ENCODE measurements at places on chromosomes 12 and 14.
A peak's percentile ranks its signal among the peaks of the same experiment; 100 is the strongest.

DNA sequence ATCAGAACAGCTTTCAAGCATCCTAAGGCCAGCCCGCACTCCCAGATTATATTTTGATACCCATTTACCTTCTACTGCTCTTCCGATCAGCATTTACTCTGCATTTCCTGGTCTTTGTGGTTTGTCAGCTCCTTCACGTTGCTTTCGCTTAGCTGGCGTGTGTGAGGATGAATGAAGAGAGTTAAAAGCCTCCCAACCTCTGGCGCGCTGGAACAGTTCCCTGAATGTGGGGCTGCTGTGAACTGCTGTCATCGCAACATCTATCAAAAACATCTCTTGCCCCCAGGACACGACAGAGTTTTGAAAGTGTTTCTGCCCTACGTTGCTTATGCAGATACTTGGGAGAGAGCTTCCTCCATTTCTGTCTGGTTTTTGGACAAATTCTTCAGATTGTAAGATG is 129.2 kb downstream of the KCNA5 start:
- DNase-seq: no peak

GRCh38 chr14:89910691-89911009 is 43.9 kb downstream of the EFCAB11 start:
- no peak for DNase-seq

DNA sequence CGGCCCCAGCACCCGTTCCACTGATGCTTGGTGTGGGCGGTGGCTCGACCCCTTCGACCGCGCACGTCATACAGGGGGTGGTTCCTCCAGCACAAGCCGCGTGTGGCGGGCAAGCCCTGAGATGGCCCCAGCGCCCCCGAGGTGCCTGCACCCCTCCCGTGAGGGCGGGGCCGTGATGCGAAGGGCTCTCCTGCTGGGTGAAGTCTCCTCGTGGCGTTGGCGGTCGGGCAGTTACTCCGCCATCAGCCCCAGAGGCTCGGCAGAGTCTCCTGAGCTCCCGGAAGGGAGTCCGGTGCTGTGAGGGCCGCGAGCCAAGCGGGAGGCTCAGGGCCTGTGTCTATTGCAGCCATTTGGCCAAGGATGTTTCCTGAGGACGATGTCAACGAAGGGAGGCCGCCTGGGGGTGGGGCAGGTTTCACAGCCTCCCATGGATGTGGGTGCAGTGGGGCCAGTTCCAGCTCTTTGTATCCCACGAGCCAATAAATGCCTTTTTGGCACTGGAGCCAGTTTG is 78.1 kb upstream of the GALNT9 start:
- no peak for DNase-seq

- DNase-seq: no peak
Measured at GRCh38 chr14:104678346-104678745, 11.1 kb upstream of the INF2 start.

DNA sequence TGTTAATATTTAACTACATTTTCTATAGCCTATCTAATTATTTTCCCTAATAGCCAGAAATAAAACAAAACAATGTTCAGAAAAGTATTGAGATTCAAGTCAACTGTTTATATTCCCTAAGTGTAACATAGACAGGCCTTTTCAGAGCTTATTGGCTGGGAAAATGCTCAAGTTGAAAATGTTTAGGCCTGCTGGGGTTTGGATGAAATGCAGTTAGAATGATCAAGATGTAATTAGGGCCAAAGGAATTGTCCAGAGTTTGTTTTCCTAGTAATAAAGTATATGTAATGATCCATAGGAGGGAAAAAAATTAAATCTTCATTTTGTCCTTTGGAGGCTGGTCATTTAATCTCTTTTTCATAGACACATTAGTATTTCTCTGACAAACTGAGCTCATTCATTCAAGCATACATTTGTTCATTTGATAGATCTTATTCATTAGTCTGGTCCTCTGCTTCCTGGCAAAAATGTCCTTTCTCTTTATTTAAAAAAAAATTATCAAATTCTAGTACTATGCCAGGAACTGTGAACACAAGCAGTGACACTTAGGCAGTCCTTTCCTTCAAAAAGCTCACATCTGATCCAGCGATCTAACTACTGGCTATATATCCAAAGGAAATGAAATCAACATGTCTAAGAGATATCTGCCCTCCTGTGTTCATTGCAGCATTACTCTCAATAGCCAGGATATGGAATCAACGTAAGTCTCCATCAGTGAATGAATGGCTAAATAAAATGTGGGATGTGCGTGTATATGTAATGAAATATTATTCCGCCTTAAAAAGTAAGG is 40.1 kb upstream of the NEDD1 start:
- no peak for DNase-seq

GRCh38 chr12:2618291-2618995 is 176.3 kb upstream of the FKBP4 start:
- no peak for DNase-seq

DNA sequence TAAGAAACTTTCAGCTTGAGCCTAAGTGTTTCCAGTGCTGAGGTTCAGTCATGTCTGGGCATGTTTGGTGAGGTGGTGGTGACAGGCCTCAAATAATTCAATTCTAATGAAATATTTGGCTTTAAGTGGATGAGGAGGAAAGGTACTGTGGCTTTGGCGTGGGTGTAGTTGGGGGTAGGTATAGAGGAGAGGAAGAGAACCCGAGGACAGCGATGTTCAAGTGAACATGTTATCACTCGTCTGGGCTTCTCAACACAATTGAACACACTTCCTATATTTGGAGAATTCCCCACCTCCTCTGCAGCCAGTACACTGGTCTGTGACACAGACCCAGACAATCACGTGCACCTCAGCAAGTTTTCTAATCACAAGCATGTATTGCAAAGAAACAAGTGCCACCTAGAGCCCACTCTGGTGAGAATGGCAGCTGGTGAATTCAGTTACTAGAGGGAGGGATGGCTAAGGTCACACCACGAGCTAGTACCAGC is 53.0 kb downstream of the IFNG-AS1 start:
- DNase-seq: peak; percentile 40

- no peak for DNase-seq
Measured at GRCh38 chr12:132423820-132424645, 65.9 kb upstream of the FBRSL1 start.

DNA sequence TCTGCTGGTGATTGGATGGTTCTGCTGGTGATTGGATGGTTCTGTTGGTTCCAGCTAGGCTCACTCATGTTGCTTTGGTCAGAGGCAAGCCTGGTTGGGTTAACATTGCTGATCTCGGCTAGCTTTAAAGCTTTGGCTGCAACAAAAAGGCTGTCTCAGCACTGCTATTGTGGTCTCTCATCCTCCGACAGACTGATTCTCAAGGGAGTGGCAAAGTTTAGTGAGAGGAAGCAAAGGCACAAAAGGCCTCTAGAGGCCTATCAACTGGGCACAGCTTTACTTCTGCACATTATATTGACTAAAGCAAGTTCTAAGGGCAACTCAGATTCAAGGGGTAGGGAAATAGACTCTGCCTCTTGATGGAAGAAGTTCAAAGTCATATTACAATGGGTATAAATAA is 84.7 kb upstream of the LGR5 start:
- DNase-seq: no peak

- DNase-seq: no peak
Measured at GRCh38 chr14:23895480-23895879, 58.1 kb upstream of the DHRS4 start.

DNA sequence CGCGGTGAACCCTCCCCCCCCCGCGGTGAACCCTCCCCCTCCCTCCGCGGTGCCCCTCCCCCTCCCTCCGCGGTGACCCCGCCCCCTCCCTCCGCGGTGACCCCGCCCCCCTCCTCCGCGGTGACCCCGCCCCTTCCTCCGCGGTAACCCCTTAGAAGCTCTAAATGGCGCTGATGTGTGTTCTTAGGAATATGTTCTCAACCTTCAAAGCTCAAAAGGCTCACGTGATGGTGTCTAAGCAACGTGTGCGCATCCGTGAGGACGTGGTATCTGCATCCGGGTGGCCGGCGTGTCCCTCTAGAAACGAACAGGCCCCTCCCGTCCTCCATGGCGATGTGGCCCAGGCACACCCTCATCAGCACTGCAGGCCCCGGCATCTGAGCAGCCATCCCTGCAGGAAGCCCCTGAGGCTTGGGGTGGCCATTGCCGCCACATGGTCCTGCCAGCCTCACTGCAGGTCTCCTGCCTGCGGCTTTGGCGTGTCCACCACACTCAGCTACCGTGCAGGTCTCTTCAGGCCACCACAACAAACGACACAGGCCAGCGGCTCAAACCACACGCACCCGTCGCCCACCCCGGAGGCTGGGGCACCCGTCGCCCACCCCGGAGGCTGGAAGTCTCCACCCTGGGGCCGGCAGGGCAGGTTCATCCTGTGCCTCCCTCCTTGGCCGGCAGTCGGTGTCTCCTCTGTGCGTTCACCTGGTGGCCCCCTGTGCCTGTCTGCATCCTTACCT is 14.5 kb upstream of the FBRSL1 start:
- no peak for DNase-seq

DNA sequence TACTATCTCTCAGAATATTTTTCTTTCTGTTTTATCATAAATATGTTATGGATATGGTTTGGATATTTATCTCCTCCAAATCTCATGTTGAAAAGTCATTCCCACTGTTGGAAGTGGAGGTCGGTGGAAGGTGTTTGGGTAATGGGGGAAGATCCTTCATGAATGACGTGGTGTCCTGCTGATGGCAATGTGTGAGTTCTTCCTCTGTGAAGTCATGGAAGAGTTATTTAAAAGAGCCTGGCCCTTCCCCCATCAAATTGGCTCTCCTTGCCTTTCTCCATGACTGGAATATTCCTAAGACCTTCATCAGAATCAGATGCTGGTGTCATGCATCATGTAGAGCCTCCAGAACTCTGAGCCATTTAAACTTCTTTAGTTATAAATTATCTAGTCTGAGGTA is 1291.6 kb downstream of the FSCB start:
- no peak for DNase-seq

DNA sequence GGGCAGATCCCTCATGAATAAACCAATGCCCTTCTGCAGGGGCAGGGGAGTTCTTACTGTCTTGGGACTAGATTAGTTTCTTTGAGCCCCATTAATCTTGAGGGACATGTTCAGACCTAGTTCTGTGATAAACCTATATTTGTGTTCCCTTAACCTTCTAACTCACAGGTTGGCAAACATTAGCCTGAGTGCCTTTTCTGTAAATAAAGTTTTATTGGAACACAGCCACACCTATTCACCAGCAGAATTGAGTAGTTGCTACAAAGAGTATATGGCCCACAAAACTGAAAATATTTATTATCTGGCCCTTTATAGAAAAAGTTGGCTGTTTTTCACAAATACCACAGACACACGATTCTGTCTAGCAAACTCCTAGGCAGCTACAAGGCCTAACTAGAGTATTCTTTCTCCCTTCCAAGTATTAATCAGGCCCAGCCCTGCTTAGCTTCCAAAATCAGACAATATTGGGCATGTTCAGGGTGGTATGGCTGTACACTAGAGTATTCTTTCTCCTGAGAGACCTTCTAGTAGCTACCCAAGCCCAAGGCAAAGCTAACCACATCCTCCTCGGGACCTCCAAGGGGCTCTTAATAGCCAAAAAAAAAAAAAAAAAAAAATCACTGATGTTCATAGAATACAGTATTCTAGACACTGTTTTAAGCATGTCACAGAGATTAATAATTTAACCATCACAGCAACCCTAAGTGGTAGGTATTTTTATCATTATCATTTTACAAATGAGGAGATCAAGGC is 199.3 kb upstream of the PWP1 start:
- no peak for DNase-seq

- peak; percentile 86 for DNase-seq
Measured at GRCh38 chr12:6946033-6946919, 2.5 kb downstream of the C12orf57 start.

GRCh38 chr12:40993158-40993557 is 195.0 kb upstream of the PDZRN4 start:
- DNase-seq: no peak

DNA sequence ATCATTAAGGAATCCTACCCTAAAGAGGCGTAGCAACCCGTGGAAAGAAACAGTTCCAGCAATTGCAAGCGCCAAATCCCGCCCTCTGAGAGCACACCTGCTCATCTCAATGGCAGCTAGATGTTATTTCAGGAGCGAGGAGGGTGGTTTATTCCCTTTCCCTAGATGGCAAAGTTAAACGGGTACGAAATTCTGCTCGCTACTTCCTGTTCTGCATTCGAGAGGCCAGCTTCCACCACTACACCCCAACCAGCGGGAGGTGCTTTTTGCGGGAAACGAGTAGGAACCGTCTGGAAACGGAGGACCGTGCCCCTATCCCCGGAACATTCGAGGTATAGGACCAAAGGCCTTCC is 536 bp downstream of the VPS29 start:
- peak; percentile 50 for DNase-seq

DNA sequence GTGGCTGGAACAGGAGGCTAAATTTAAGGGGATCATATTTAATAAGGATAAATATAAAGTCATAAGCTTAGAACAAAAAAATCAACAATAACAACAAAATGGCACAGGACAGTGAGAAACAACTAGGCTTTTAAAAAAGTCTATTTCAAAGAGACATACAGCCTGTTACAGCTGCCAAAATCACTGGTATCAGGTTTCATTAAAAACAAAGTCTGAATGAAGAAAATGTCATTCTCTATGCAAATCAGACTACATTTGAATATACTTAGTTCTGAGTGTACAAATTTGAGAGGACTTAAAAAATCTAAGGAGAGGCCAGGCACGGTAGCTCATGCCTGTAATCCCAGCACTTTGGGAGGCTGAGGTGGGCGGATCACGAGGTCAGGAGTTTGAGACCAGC is 44.0 kb downstream of the TFCP2 start:
- DNase-seq: no peak

GRCh38 chr12:39383114-39383513 is 59.8 kb downstream of the KIF21A start:
- no peak for DNase-seq

GRCh38 chr14:20377171-20377570 is 33.7 kb downstream of the PARP2 start:
- no peak for DNase-seq

DNA sequence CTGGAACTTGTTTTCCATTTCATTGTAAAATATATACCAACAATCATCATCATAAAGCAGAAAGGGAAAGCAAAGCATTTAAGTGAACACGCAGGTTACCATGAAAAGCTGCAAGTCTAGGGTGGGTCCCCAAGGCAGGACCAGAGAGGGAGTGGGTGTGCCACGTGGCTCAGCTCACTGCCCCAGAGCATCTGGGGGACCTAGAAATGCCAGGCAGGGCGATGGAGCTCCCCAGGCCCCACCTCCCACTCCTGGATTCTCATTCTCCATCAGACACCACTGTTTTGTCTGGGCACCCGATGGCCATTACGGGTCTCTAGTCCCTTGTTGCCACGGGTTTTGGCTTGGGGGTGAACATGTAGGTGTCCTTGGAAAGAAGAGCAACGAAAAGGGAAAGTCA is 34.7 kb downstream of the BCL11B start:
- DNase-seq: no peak

GRCh38 chr14:36675581-36675980 is 13.9 kb downstream of the PAX9 start:
- DNase-seq: no peak

- no peak for DNase-seq
Measured at GRCh38 chr12:112236786-112237185, 111.4 kb downstream of the TRAFD1 start.

GRCh38 chr12:57093415-57094207 is 4.7 kb downstream of the NAB2 start:
- peak; percentile 86 for DNase-seq

GRCh38 chr12:54216797-54217661 is 28.2 kb upstream of the SMUG1 start:
- DNase-seq: peak; percentile 85

All from stimulated activated CD4-positive, alpha-beta T cell treated with anti-CD3 and anti-CD28 coated beads, Interleukin-15, amount 100 ng/mL, for 24 hours (primary cell).